ENCODE measurements at places on chromosomes 3 and 15.

DNA sequence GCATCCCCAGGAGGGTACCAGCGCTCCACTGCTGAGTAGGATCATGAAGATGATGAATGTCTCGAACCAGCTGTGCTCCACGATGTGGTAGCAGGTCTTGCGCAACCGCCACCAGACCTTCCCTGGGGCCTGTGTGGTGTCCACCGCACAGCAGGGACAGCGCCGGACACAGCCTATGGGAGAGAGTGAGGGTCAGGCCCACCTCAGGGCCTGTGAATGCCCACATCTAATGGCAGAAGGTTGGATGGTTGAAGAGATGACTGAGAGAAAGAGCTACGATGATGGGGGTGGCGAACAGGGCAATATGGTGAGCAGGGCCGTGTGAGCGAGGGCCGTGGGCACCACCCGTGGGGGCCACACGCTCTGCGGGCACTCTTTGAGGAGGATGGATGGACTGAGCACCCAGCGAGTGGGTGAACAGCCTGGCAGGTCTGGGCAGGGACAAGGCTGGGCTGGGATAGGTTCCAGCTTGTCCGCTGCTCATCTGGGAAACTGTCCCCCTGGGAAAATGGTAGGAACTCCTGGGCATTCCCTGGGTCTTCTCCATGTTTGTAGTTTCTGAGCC lies 74.1 kb downstream of the SCN5A start:
- H3K27ac ChIP-seq: no peak overlapping the region
- no peaks in the 10 kb centered on the region for H3K27me3 ChIP-seq
- H3K4me3 ChIP-seq: no peak overlapping the region

- no peaks in the 10 kb centered on the region for H3K36me3 ChIP-seq
- DNase-seq: no peak
- H3K4me3 ChIP-seq: no peak overlapping the region
- H3K4me1 ChIP-seq: no peaks in the 10 kb centered on the region
- no peaks in the 10 kb centered on the region for H3K27me3 ChIP-seq
Observed at GRCh38 chr3:132006605-132007204, 28.1 kb downstream of the CPNE4 start.

- H3K4me1 ChIP-seq: no peaks in the 10 kb centered on the region
- no peak overlapping the region for H3K27ac ChIP-seq
- no peak for DNase-seq
- no peak overlapping the region for H3K4me3 ChIP-seq
- H3K27me3 ChIP-seq: no peaks in the 10 kb centered on the region
Observed at GRCh38 chr3:145678401-145678800, 482.6 kb downstream of the PLOD2 start.

- DNase-seq: peak; percentile 48
- H3K27ac ChIP-seq: no peak overlapping the region
- H3K4me3 ChIP-seq: no peak overlapping the region
- no peaks in the 10 kb centered on the region for H3K27me3 ChIP-seq
- no peaks in the 10 kb centered on the region for H3K4me1 ChIP-seq
Observed at GRCh38 chr15:25727867-25728600, 135.1 kb downstream of the ATP10A start.

Measured in sigmoid colon (tissue), 7 donors.